Panc1 (cell line): ENCODE measurements at places on chromosomes 13 and 19.

GRCh38 chr13:32588736-32589135, 2.5 kb downstream of the PDS5B start:
- no peak for DNase-seq

- DNase-seq = no peak
These were observed 8.2 kb downstream of the LATS2 start for GRCh38 chr13:21053231-21053630.

- DNase-seq = no peak
These were observed 22.2 kb upstream of the LRP3 start for GRCh38 chr19:33171916-33172359.

DNA sequence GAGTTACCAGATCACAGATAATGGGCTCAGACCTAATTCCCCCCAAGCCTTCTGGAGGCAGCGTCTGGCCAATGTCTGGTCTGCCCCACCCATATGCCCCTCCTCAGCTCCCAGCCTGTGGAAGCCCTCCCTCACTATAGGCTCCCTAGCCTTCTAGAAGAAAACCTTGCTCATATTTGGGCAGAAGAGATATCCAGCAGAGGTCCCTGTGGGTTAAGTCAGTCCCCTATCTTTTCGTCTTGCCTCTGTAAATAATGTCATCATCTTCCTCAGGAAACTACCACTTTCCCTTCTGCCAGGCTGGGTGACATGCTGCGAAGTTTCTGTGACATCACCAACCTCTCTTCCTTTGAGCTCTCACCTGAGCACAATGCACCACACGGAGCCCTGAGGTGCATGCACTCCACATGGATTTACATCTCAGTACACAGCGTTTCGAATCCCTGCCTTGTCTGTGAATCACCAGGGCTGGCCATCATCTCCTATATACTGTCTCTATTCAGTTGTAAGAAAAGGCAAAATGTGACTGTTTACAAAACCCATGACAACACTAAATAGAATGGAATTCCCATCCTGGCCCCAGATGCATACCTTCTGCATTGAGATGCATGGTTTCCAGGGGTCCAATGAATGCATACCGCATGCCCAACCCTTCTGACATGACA, 112.8 kb downstream of the CRYL1 start:
- no peak for DNase-seq
